ENCODE measurements at places on chromosomes 1 and 21.

DNA sequence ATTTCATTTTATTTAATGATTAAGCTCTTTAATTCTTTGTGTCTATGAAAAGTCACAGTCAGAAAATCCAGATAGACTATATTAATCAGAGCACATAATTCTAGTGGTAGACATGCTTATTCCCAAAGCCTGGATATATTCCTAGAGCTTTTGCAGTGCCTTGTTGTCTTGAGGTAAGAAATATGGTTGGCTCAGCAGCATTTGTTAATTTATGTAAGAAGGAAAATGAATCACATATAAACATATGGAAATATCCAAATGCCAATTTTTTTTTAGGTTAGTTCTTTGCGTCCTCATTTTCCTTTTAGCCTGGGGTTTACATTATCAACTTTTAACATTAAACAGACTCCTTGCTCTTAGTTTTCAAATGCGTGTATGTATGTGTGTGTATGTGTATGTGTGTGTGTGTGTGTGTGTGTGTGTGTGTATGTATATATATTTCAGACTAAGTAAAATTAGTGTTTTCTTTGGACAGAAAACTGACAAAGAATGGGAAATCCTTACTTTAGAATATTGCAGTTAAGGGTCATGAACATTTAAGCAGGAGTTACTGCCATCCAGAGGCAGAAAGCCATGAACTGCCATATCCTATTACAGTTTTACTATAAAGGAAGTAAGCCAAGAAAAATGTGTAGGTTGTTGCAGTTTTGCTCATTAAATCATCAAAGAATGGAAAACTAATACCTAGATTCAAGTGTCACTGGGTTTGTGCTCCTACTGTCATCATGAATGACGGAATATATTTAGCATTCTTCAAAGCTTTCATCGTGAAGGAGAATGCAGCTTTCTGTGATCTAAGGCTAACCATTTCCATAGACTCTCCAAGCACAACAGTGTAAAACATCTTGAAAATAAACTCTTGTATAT lies 477.1 kb upstream of the NR5A2 start:
- DNase-seq = no peak

DNA sequence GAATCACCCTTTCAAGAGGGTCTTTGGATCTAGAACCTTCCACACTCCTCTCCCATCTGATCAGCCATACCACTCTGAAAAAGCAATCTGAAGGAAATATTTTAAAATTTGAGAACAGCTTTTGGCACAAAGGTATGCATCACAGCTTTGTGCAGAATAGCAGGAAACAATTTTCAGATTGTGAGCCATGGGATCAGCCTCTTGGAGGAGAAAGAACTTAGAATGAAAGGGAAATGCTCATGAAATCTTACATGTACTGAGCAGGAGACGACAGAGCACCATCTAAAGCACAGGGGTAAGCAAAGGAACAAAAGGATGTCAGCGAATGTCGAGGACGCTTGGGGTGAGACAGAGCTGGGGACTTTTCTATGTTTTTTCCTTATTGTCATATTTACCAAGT lies 54.4 kb downstream of the EDN2 start:
- DNase-seq = no peak

DNA sequence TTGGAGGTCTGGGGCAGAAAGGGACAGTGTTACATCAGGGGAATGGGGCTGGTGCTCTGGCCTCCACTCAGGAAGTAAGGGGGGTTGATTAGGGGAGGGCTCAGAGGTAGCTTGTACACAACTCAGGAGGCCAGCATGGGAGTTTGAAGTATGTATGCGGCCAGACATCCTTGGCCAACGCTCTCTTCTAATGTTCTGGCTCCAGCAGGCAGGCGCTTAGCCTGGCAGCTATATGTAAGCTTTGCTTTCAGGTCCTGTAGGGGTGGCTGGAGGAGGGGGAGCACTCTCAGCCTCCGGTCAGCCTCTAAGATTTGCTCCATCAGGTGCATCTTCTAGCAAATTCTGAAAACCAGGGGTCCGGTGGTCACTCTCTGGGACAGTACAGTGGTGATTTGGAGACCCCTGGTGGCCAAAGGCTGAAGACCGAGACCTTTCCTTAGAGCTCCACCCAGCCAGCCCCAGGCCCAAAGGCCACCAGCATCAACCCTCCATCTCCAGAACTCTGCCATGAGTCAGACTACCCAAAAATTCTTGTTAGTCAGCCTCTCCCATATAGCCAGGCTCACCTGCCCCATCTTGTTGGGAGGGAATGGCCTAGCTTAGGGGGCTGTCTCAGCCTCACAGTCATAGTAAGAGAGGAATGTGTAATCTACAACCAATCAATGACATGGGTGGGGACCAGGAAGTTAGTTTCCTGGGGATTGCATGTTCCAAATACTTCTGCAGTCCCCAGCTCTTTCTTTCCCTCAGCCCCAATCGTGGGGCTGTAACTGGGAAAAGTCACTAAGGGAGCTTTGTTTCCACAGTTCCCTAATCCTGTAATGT lies 9.7 kb upstream of the COL8A2 start:
- DNase-seq = no peak

DNA sequence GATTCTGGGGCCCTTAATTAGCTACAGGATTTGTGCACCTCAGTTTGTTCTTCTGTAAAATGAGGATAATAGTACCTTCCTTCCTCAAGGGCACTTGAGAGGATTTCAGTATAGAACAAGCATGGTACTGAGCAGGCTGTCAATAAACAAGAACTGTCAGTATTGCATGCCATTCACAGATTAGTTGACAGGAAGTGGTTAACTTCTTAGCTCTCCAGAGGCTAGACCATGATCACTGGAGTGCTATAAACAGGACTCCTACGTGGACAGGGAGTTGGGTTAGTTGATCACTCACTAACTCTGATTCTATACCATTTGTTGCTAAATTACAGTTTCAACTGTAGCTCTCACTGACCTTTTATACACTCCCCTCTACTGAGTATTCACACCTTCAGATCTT lies 126.2 kb upstream of the DAB1 start:
- DNase-seq = no peak

GRCh38 chr1:85297855-85298629 lies 21.6 kb upstream of the BCL10 start:
- peak; percentile 32 for DNase-seq

DNA sequence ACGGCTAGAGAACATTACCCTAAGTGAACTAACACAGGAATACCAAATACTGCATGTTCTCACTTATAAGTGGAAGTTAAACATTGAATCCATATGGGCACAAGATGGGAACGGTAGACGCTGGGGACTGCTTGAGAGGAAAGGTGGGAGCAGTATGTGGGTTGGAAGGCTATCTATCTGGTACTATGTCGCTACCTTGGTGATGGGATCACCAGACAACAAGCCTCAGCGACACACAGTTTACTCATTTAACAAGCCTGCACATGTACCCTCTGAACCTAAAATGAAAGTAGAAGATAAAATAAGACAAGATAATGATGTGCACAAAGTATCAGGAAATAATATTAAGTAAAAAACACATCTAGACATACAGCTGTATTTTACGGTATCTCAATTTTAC lies 819 bp downstream of the PYHIN1 start:
- no peak for DNase-seq

GRCh38 chr1:13871886-13872285 lies 171.9 kb downstream of the PRDM2 start:
- DNase-seq = no peak

GRCh38 chr1:152048416-152049009 lies 11.7 kb upstream of the S100A11 start:
- DNase-seq = peak; percentile 65
